ENCODE measurements at places on chromosomes 2 and 18.

GRCh38 chr18:6927153-6927552 lies 190.4 kb downstream of the LAMA1 start:
- no peak for DNase-seq

DNA sequence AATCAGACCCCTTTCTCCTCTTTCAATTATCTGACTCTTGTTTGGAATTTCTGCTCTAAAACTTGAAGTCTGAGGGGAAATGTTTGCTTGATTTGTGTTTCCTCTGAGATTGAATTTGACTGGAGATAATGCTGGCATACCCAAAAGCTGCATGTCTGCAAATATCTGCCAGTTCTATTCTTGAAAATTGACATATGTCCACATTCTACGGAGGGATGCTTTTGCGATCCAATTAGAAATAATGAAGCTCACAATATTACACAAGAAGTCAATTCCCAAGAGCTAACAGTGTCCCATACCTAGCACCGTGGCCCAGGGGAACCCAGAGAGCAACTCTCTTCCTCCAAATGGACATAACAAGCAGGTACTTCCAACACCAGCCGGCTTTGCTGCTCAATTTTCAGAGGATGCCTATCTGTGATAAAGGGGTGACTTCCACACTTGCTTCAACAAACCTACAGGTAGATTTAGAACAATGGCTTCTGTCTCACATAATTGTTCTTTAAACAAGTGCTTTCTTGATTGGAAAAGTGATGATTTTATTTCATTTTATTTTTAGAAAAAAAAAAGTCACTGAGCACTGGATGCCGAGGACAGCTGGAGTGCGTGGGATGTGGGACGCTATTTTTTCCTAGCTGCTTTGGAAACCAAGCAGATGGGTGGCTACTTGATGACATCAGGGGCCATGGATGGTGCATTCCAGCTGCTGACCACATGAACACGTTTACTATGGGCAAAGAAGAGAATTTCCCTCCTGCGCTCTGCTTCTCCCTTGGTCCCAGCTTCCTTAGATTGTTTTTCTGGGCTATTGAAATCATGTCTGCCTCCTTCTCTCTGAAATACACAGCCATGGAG lies 488.9 kb downstream of the RNF144A start:
- DNase-seq = no peak

GRCh38 chr2:151947813-151948165 lies 119.6 kb upstream of the ARL5A start:
- DNase-seq = no peak

- DNase-seq = no peak
These were observed 134.6 kb downstream of the CYP26B1 start for GRCh38 chr2:72012886-72013574.

DNA sequence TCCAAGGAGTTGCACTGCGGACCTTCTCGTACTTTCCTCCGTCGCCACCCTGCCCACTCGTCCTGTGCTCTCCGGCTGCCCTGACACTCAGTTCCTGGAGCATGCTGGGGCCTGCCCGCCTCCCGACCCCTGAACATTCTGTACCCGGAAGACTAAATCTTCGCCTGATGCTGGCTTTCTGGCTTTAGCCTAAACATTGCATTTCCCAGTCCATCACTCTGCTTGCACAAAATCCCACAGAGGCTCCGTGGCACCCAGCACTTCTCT lies 550 bp upstream of the SFXN5 start:
- no peak for DNase-seq

DNA sequence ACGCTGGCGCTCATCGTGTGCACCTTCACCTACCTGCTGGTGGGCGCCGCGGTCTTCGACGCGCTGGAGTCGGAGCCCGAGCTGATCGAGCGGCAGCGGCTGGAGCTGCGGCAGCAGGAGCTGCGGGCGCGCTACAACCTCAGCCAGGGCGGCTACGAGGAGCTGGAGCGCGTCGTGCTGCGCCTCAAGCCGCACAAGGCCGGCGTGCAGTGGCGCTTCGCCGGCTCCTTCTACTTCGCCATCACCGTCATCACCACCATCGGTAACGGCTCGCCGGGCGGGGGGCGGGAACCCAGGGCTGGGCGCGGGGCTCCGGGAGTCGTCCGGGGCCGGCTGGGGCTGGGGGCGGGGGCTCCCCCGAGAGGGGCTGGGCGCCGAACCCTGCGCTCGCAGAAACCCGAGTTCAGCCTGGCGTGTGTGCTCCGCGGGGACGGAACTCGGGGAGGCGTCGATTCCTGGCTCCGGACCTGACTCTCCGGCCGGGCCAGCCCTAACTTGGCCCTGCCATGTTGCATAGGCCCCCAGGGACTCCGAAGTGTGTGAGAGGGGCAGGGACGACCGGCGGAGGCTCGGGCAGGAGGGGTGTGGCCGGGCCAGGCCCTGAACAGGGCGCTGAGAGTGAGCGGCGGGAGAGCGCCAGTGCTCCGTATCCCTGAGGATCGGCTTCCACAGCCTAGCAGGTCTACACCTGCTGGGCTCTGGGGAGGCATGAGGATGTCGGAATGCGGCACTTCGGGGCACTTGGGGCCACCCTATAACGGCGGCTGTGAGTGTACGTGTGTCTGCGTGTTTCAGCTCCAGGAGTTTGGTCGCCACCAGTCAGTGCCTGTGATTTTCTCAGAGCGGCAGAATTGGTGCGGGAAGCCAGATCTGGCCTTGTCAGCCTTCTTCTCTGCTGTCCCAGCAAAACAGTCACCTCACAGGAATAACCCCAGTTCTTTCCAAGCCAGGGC lies 651 bp downstream of the KCNK3 start:
- no peak for DNase-seq

- DNase-seq = no peak
These were observed 79.6 kb downstream of the GLI2 start for GRCh38 chr2:120815292-120815691.

GRCh38 chr2:177332026-177332991 lies 60.3 kb upstream of the AGPS start:
- no peak for DNase-seq

DNA sequence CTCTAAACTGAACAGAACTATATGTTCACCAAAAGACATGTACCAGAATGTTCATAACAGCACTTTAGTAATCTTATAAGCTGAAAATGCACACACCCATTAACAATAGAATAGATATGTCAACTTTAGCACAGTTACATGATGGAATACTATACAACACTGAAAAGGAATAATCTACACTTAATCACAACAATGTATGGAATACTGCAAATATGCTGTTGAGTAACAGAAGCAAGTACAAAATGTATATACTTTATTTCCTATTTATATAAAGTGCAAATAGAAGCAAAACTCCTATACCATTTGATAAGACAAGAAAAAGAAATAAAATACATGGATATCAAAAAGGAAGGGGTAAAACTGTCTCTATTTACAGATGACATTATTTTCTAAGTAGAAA lies 352.8 kb downstream of the NCKAP5 start:
- no peak for DNase-seq

DNA sequence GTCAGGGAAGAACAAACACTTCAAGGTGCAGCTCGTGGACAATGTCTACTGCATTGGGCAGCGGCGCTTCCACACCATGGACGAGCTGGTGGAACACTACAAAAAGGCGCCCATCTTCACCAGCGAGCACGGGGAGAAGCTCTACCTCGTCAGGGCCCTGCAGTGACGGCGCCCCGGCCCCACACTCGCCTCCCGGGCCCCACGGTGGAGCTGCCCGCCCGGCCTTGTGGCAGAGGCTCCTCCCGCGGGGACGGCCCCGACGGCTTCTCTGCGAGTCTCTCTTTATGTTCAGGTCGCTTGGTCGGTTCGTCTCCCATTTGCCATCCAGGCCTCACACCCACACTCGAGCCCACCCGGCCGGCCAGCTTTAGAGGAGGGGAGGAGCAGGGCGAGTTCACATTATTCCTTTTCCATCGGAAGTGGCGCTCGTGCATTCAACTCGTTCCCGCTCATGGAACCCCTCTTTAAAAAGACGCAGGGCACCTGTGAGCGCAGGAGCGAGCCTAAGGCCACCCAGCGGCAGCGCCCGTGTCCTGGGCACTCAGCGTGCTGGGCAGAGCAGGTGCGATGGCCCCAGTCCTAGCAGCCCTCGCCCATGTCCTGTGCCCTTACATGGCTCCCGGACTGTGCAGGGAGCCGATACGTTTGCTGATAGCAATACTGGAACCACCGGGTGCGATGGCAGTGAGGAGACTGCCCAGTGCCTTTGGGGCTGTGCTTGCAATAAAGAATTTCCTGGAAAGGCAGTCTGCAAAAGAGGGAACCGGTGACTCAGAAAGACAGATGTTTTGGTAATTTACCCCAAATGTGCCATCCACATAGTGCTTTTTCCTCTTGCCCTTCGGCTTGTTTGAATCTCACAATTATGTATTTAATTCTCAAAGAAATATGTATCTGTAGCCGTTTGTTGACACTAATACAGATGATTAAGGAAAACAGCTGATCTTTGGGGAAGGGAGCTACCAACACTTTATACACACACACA lies 148.6 kb downstream of the NCK2 start:
- DNase-seq = no peak

DNA sequence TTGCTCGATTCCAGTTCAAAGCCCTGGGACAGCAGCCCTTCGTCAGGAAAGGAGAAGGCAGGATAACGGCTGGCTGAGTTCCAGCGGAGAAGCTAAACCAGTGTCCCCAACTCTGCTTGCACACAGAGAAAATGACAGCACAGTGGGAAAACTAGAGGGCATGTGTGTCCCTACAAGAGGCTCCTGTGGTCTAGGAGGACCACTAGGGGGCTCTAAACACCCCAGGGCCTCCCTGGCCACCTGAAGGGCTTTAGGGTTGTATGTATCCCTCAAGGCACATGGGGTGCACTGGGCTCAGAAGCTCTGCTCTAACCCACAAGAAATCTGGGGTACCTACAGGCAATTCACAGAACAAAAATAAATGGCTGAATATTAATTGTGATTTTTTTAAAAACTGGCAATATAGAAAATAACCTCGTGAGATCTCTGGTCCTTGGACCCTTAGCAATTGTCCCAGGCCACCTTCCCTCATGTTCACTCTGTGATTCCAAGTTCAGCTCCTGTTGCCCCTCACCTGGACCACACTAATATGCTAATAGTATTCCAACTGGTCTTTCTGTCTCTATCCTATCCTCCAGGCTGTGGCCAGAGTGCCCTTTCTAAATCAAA lies 17.5 kb downstream of the STAT1 start:
- no peak for DNase-seq

DNA sequence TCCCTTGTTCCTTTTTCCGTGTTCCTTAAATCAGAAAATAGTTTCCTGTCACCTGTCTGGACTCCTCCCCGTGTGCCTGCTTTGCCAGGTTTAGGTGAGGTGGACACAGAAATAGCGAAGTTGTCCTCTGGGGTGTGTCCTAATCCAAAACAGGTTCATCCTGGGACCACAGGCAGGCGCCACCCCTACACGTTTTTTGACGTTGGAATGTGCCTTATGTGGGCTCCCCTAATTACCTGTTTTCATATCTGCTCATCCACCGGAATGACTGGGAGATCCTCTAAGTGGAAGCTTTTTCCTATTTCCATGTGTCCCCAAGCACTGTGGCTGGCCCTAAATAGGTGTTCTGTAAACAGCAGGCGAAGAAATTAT lies 49.0 kb upstream of the PAIP2B start:
- DNase-seq = no peak

DNA sequence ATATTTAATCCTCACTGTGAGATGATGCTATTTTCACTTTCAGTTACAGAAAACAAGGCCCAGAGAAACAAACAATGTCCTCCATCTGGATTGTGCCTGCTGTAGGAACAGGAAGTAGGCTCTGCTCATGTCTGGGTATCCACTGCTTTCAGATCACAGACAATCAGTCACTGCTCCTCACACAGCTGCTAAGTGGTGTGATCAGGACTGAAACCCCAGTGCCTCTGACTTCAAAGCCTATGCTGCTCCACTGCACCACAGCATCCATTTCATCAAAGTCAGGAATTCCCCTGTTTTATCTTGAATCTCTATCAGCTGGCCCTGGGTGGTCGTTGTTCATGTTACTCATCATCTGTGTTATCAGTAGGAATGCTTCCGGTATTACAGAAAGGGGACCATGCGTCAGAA lies 303.8 kb upstream of the TRIB2 start:
- DNase-seq = no peak

DNA sequence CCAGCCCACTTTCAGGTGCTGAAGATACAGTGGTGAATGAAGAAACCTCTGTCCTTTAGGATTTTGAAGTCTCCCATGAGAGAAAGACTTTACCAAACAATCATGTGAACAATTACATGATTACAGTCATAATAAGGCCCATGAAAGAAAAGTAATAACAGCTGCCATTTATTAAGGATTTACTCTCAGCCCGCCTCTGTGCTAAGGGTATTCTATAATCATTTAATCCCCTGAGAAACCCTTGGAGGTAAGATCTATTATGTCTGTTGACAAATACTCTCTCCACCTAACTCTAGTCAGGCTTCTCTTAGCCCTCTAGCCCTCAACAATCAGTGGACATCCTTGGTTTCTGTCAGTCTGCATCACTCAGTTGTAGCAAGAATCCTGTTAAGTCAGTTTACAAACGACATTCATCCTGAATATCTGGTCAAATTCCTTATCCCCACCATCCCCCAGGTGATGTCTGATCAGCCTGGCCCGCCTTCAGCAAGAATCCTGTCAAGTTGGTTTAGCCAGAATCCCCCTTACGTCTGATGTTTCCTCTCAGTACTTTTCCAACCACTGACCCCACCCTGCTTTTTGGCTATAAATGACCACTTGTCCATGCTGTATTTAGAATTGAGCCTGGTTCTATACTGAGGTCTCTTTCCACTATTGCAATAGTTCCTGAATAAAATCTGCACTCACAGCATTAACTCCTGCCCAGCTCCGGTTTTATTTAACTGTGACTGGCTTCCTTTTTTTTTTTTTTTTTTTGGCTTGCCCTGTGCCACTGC lies 12.2 kb upstream of the SOCS6 start:
- no peak for DNase-seq

- no peak for DNase-seq
These were observed 33.2 kb upstream of the UBE2E3 start for GRCh38 chr2:180947208-180947689.

- DNase-seq = no peak
These were observed 104.3 kb upstream of the CCDC195 start for GRCh38 chr2:224820283-224820991.

DNA sequence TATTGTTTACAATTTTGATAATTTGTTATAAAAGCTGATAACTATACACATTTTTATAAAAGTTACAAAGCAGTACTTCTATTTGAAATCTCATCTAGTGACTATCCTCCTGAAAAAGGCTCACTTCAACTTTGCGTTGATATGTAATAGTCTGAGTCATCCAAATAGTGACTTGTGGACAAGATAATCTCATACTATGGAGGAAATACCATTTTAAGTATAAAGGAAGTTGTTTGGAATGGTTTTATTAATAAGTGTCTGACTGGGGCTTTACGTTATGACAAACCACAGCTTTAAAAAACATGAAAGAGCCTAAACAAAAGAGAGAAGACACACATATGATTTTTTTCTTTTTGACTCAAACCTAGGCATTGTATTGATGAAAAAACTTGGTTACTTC lies 272.3 kb upstream of the COL3A1 start:
- DNase-seq = no peak

GRCh38 chr2:180644709-180645108 lies 335.7 kb upstream of the UBE2E3 start:
- DNase-seq = no peak
